Tibial artery (tissue), 4 donors: ENCODE measurements at places on chromosomes 5 and 9.

GRCh38 chr5:77774981-77775789, 954 bp downstream of the TBCA start:
- DNase-seq: no peak

- DNase-seq: no peak
These were observed 255.8 kb downstream of the ARHGAP26 start for GRCh38 chr5:143025971-143026370.

- DNase-seq: no peak
These were observed 56.7 kb downstream of the DAPK1 start for GRCh38 chr9:87554171-87554910.

GRCh38 chr5:66821688-66822429, 225.7 kb downstream of the MAST4 start:
- DNase-seq: no peak

- no peak for DNase-seq
These were observed 21.6 kb upstream of the ANGPTL2 start for GRCh38 chr9:127143920-127144465.

DNA sequence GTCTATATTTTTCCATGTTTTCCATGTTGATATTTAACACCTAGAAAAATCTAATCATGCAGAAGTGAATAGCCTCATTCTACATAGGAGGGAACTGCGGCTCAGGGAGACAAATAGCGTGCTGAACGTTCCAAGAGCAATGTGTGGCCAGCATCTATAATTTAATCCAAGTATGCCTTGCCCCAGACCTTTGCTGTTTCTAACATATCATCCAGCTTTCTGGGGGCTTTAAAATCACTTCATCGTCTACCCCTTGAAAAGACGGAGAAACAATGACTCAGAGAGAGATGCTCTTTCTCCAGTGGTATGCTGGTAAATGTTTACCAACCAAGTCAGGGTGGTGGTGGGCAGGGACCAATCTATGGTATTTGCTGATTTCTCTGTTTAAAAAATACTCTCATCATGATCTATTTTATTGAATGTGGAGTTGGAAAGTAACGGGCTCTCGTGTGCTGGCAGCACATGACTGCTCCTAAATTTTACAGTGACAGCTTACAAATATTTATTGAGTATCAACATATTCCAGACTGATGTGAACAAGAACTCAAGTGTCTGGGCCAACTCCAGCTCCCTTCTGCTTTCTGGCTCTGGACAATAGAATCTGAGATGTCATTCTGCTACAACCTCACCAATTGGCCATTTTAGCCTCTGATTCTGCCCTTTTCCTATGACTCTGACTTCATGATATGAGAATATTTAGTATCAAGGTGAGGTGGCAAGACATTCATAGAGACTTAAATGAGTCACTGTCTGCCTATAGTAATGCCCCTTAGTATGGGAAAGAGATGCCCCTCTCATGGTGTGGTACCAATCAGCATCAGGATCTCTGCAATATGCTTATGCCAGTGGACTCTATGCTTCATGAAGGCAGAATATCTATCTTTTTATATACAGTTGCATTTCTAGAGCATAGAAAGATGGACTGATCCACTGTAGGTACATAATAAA, 407.4 kb upstream of the TNC start:
- DNase-seq: no peak

- no peak for DNase-seq
These were observed 133.7 kb upstream of the FBXL17 start for GRCh38 chr5:108515517-108516105.

DNA sequence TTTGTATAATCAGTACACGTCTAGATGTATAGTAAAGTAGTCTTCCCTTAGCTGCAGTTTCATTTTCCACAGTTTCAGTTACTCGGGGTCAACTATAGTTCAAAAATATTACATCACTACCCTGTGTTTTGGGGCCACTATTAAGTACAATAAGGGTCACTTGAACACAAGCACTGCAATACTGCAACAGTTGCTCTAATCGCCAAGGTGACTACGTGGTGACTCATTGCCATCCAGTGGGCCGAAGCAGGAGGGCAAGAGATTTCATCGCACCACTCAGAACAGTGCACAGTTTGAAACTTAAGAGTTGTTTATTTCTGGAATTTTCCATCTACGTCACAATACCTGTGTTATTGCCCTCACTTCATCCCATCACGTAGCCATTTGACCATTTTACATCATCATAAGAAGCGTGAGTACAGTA, at the start of gene ARL14EPL:
TSS of gene ARL14EPL (plus strand) at position 379 of the 424 bp plus-strand sequence. CDS start 18,994 bp downstream, outside the sequence.
- no peak for DNase-seq

GRCh38 chr9:84277646-84278045, 62.9 kb downstream of the SLC28A3 start:
- DNase-seq: no peak

DNA sequence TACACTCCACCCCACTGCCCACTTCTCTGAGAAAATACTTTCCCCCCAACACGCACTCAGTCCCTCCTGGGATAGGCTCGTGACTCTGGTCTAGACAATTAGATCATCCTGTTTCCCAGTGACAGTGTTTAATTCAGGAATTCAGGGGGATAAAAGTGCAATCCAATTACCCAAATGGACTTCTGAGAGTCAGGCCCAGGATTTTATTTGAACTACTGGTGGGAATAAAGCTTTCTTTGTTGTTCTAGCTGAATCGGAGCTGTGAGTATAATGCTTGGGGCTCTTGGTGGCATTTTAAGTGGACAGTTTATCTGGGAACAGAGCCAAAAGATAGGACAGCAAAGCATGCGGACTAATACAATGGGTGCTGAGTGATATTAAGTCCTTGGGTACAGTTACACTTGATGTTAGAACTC, 683.3 kb downstream of the MAT2B start:
- DNase-seq: no peak
